SIG-M5 (cell line): ENCODE measurements at places on chromosomes 12 and 14.

GRCh38 chr12:120972870-120973543, 5.3 kb upstream of the HNF1A start:
- no peak for DNase-seq

DNA sequence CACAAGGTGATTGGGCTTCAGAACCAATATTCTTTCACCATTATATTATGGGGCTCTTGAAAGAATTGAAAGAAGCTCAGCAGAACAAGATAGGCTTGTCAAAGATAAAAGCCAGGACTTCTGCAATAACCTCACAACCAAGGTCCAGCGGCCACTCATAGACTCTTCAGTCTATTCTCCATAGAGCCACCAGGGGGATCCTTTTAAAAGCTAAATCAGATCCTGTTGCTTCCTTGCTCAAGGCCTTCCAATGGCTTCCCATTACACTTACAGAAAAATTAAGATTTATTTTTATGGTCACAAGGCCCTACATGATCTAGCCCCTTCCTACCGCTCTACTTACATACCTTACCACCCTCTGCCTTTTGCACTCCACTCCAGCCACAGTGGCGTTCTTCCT, 169.6 kb downstream of the C12orf42 start:
- no peak for DNase-seq

DNA sequence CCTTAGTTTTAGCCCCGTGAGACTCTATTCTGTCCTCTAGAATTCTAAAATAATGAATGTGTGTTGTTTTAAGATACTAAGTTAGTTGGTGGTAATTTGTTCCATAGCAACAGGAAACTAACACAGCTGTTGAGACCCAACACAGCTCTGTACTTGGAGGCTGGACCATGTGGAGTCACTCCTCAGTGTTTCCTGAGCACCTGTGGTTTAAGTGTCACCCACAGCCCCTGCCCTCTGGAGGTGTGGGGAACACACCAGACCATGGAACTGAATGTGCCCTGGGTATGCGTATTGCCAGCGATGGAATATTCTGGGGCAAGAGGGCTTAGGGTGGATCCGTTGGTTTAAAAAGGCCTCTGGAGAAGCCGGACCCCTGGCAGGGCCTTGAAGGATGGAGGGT, 16.6 kb upstream of the GPR68 start:
- DNase-seq: no peak

GRCh38 chr12:20438299-20438779, 70.0 kb downstream of the PDE3A start:
- DNase-seq: no peak

- no peak for DNase-seq
These were observed 53.0 kb downstream of the PEX5 start for GRCh38 chr12:7242176-7243101.
